ENCODE measurements at places on chromosomes 12 and 14.

- DNase-seq, result no peak
Measured at GRCh38 chr12:106997916-106998315, 11.0 kb upstream of the MTERF2 start.

DNA sequence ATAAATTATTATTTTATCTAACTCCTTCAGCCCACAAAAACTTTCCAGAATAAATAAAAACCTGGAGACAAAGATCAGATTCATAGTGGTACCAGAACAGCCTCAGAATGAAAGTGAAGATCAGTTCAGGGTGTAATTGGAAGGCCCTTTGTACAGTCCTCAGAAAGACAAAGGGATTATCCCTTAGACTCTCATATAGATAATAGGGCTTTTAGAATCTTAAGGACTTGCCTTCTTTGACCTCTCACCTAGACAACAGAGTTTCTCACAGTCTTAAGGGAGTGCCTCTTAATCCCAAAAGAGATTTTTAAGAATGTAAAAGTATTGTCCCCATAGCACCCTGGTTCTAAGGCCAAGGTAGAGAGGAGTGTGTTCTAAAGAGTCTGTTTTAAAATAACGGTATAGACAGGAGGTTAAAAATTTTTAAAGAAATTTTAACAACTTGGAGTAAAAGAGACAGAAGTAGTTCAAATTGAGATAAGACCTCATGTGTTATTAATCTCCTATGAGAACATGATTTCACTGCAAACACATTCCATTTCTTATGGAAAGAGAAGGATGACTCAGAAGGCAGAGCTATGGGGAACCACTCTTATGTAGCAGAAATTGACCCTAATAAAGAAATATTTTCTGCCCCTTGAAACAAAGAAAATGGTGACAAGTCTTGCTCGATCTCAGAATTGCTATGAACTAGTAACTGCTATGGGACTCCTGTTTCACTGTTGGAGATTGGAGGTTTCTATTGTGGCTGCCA lies 24.2 kb upstream of the NOVA1 start:
- no peak for DNase-seq

GRCh38 chr14:50230701-50231474 lies 490 bp downstream of the SOS2 start:
- peak; percentile 48 for DNase-seq

DNA sequence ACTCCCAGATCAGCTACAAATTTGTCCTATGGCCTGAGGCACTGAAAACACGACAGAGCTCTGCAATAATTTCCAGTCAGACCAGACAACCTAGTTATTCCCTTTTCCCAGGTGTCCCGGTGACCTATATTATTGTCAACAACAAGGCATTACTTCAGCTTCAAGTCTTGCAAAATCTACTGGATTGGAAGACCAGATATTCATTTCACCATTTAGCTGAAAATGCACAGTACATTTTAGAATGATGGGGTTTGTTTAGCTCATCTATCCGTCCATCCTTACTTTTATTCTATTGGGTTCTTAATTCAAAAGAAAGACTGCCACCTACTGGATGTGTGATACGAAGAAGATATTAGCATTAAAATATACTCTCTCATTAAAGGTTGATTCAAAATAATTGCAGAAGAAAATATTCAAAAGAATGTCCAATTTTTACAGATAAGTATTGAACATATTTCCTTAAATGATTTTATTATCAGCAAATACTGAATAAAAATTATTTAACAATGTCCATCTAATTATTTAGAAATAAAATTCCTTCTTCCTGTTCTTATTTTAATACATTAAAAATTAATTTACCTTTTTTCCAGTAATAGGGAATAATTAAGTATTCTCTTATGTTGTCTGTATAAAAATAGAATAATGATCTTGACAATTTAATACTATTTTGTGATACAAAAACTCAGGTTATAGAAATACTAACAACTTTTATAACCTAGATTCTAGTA lies 244.9 kb upstream of the LRIG3 start:
- no peak for DNase-seq

- DNase-seq, result no peak
Measured at GRCh38 chr12:6036509-6036908, 88.0 kb downstream of the VWF start.

DNA sequence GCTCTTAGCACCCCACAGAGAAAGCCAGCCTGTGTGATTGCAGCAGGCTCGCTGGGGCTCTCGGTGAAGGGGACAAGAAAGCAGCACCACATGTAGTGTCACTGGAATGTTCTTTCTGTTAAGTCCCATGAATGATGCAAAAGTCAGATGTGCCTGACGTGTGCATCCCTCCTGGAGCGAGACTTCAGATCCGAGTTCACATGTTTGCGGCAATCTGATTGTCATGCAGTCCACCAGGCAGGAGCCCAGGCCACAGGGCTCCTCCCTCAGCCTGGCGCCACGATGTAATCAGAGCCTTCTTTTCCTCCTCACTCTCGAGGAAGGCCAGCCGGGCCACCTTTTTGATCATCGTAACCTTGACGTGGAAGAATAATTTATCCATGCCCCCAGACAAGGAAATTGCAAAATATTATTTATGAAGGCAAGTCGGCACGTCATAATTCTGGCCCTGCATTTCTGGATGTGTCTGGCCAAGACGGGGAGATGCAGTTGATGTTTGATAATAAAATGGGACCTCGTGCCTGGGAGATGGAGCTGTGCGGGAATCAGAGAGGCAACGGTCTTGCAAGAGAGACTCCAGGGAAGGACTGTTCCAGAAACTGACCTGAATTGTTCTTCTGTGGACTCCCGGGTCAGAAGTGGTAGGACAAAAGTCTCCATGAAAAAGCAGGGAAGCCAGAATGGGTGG lies 214.6 kb downstream of the PHETA1 start:
- DNase-seq, result no peak

DNA sequence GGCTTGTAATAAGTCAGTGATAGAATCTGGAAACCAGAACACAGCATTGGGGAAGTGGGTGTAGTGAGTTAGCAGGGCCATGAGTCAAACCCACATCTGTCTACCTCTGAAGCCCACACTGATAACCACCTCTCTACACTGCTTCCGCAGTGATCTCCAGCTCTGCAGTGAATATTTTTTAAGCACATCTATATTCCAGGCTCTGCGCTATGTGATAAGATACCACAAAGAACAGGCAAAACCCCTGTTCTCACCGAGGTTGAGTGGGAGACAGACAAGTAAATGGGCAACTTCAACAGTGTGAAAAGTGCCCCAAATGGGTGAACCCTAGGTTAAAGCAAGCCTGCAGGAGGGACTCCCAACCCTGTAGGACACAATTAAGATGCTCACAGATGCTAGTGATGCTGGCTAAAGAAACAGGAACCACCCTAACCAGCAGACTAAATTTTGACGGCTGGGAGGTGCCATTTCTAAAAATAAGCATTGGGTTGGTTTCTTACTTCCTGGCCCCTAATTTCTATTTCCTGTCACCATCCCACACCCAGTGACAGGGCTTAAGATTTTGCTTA lies 375.0 kb downstream of the DPF3 start:
- no peak for DNase-seq

GRCh38 chr12:107511292-107511691 lies 174.3 kb upstream of the PWP1 start:
- no peak for DNase-seq

DNA sequence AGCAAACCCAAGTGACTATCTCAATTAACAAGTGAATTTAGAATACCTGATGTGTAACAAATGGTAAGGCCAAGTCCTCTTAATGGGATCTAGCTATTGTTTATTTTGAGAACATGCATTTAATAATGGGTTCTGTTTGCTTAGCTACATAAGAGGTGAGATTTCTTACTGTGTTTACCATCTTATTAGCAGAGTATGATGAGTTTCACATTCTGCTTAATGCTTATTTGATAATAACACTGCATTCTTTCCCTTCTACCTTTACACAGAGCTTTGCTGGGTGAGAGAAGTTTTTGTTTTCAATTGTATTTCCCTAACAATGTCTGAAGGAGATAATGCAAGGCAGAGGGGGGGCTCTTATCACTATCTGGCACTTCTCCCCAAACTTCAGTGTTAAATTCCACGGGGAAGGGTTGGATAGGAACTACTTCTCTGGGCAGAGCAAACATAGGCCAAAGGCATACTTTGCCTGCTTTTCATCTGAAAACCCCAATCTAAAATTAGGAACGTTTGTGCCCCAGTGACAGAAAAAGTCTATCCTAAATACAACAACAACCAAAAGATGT lies 129.0 kb upstream of the ATXN7L3B start:
- no peak for DNase-seq

GRCh38 chr14:40346275-40346674 lies 914.0 kb upstream of the FBXO33 start:
- DNase-seq, result no peak

DNA sequence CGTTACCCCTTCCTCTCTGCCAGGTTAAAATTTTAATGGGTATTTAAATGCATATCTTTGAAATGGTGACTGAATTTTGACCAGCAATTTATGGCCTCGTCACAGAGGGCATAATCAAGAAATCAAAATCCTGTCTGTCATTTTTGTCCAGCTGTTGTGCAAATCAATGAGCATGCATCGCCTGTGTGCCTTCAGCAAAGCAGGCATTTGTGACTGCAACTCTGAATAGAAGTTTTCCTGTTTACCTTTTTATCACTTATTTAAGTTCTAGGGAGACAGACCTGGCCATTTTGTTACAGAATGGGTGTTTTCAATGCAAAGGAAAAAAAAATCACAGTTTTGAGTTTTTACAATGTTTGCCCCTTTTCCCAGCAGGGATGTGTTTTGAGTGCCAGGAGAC lies 107.4 kb downstream of the PPM1A start:
- DNase-seq, result no peak

GRCh38 chr12:102484017-102484416 lies 3.7 kb upstream of the IGF1 start:
- no peak for DNase-seq

- DNase-seq, result no peak
Measured at GRCh38 chr12:117098361-117099217, 627 bp downstream of the TESC start.

GRCh38 chr12:50569876-50570275 lies 65.1 kb downstream of the DIP2B start:
- DNase-seq, result peak; percentile 58

DNA sequence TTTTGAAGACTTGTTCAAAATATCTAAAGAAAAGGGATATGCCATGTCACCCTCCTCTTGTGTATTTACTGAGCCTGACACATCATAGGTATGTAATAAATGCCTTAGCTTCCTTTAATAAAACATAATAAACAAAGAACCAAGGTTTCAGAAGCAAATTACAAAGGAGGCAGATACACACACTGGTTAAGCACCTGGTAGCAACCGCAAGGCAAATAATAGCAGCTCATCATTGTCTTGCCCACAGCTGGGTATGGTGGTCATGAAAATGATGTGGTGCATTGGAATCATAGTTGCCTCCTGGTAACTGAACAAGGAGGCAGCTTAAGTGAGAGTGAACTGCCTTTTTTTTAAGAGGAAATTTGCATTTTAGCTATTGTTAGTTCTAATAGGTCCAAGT lies 39.0 kb downstream of the PAX9 start:
- no peak for DNase-seq

DNA sequence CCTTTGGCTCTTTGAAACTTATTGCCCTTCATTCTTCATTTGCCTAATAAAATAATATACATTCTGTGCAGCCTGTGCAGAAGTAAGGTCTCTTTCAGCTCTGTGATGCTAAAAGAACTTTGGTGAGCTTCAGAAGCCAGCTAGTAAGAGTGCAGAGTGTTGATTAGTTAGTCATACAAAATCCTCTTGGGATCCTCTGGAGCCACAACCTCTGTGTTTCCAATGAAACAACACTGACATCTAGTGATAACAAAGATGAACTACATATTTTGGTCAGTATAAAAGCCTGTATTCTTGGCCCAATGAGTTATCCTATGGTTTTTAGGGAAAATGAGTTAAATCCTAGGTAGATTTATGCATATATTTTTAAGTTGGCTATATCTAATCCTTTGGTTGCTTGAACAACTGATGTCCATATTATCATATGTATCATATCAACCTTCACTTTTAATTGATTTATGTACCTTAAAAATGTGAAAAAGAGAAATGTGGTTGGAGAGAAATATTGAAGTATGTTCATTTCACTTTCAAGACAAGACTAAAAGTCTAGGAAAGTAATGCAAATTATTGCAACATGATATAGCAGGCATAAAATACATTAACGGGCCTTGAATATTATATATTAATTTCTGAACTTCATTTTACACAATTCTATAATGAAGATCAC lies 158.4 kb downstream of the KLHL28 start:
- peak; percentile 41 for DNase-seq

- no peak for DNase-seq
Measured at GRCh38 chr12:70605976-70606375, 31.3 kb downstream of the PTPRB start.

GRCh38 chr12:3363608-3364007 lies 127.4 kb upstream of the PRMT8 start:
- DNase-seq, result no peak

DNA sequence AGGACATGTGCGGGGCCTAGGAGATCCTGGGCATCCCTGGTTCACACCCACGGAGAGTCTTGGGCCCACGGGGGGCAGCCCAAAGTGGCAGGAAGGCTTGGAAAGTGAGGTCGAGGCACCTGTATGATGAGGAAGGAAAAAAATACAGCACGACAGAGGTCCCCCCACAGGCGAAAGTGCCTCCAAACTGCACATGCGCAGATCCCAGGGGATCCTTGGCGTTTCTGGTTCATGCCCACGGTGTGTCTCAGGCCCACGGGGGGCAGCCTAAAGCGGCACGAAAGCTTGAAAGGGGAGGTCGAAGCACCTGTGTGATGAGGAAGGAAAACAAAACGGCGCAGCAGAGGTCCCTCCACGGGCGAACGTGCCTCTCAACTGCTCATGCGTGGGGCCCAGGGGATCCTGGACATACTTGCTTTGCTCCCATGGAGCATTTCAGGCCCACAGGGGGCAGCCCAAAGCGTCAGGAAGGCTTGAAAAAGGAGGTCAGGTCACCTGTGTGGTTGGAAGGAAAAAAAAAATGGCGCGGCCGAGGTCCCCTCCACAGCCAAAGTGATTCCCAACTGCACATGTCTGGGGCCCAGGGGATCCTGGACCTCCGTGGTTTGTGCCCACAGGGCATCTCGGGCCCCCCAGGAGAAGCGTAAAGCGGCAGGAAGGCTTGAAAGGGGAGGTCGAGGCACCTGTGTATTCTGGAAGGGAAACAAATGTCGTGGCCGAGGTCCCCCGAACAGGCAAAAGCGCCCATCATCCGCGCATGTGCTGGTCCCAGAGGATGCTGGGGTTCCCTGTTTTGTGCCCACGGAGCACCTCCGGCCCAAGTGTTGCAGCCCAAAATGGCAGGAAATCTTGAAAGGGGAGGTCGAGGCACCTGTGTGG lies 582.6 kb downstream of the ALG10 start:
- no peak for DNase-seq

DNA sequence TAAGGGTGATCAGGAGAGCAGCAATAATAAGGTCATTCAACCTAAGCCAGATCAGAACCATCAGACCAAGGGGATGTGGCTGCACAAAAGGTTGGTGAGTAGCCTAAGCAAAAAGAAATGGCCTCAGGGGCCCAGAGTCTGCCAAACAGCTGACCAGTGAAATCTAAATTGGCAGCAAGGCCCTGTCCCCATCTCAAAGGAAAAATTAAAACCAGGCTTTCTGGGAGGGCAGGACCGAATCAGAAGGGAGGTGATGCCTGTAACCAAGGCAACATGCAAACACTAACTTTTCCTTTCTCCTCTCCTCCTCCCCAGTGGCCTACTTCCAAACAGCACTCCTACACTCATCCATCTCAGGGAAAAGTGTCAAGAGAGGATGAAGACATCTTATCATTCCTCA lies 256.4 kb downstream of the NUAK1 start:
- DNase-seq, result no peak

- no peak for DNase-seq
Measured at GRCh38 chr14:20627346-20628027, 14.0 kb downstream of the OR6S1 start.

GRCh38 chr14:37197421-37198272 lies at the start of gene MIPOL1:
MIPOL1 (plus strand) TSS chr14:37197937; CDS start chr14:37247889, 49,952 bp downstream.
- peak; percentile 82 for DNase-seq

All from midbrain (tissue), 1 donor.